ENCODE measurements at places on chromosomes 7 and 10.

DNA sequence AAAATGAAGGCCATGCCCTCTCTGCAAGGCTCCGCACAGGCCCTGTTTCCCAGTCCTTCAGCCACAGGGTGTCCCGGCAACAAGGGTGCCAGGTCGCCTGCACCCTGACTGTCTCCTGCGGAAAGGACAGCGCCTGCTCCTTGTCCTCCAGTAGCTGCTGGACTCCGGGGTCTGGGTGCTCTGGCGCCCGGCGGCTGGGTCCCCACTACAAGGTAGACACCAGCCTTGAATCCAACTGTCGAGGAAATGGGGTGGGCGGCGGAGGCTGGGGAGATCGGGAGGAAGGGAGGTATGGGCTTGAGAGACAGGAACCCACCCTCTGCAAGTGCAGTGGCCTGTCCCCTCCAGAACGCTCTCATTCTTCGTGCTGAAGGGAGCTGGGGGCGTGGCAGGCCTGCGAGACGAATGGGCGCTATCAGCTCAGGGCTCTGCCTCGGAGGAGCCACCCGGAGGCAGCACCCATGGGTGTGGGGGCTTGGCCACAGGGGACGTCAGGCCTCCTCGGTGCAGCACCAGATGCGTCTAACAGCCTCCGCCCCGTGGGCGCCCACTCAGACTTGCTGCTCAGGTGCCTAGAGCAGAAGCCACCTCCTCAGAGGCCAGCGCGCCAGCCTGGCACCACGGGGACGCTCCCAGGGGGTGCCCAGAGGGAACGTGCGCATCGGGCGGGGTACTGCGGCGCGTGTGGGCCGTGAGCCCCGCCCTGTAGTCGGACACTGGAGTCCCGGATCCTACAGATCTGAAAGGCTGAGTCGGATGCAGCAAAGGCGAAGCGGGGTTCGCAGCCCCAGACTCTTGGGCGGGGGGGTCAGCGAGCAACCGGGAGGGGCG lies 15.6 kb downstream of the ADAM8 start:
- DNase-seq = no peak

DNA sequence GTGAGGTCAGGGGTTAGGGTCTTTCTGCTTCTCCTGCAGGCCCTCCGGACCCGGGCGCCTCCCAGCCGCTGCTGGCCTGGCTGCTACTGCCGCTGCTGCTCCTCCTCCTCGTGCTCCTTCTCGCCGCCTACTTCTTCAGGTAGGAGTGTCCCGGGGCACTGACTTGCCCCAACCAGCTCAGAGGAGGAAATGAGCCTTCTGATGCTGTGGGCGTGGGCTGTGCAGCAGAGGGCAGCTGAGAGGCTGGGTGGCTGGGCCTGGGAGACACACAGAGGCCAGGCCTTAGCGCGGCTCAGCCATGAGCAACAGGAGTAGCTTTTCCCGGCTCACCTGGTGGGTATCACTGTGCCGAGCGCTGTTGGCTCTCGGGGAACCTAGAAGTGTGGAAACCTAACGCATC lies 78.9 kb downstream of the MKI67 start:
- DNase-seq = no peak

- DNase-seq = no peak
Measured at GRCh38 chr7:22871661-22872060, 49.0 kb upstream of the TOMM7 start.

- DNase-seq = no peak
Measured at GRCh38 chr7:90655566-90655965, 59.4 kb downstream of the CDK14 start.

- no peak for DNase-seq
Measured at GRCh38 chr7:114659409-114660125, 245.0 kb downstream of the FOXP2 start.

- no peak for DNase-seq
Measured at GRCh38 chr7:76262683-76263402, 39.6 kb upstream of the HSPB1 start.

DNA sequence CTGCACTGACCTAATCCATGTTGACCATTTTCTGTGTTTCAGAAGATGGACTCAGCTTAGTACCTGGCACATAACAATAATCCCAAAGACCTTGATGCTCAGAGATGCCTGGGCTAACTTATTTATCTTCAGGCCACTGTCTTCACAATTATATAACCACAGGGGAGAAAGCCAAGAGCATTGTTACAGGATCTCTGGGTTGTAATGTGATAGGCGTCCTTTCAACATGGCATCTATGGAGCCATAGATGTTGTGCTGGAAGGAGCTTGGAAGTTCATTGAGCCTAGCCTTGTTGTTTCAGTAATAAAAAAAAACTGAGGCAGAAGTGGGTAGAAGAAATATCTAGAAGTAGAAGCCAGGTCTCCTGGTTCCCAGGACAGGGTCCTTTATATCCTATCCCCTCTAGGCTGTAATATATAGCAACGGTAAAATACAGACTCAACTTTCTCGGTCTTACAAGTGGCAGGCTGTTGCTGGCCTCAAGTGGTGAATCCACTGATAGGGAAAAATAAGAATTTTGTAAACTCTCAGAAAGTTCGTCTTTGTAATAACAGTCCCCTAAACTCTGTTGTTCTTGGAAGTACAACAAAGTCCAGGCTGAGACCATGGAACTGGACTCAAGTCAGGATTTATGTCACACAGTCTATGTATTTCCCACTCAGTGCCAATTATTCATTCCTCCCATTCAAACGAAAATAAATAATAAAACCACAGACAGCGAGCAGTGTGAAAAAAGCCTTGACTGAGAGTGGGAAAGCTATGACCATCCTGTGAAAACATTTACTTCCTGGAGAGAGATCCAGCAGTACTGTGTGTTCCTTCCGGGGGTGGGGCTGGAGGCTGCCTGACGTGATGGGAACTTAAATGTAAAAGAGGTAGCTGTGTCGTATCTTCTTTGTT lies 277.6 kb downstream of the REEP3 start:
- DNase-seq = no peak

- no peak for DNase-seq
Measured at GRCh38 chr10:80436446-80437098, 17.5 kb upstream of the TSPAN14 start.

Measured in NCI-H1048 (cell line).